Stimulated activated CD8-positive, alpha-beta memory T cell treated with anti-CD3 and anti-CD28 coated beads, Interleukin-2, amount 100 ng/mL, for 1 hour (primary cell): ENCODE measurements at places on chromosomes 6 and 20.
A peak's percentile ranks its signal among the peaks of the same experiment; 100 is the strongest.

GRCh38 chr6:82017288-82017687 is 230.3 kb downstream of the IBTK start:
- DNase-seq = no peak

GRCh38 chr20:45345104-45345936 is 2.9 kb downstream of the SDC4 start:
- DNase-seq = no peak

- no peak for DNase-seq
These were observed 21.4 kb upstream of the MAPRE1 start for GRCh38 chr20:32798046-32798981.

GRCh38 chr6:137044366-137045221 is at the start of gene IL20RA:
TSS of gene IL20RA (minus strand) at chr6:137044965. CDS start at chr6:137044728, 237 bp downstream.
- DNase-seq = no peak

- DNase-seq = no peak
These were observed 235.6 kb downstream of the PLCB1 start for GRCh38 chr20:8367689-8368088.

- no peak for DNase-seq
These were observed 169.4 kb downstream of the TAF4 start for GRCh38 chr20:61896058-61896961.

DNA sequence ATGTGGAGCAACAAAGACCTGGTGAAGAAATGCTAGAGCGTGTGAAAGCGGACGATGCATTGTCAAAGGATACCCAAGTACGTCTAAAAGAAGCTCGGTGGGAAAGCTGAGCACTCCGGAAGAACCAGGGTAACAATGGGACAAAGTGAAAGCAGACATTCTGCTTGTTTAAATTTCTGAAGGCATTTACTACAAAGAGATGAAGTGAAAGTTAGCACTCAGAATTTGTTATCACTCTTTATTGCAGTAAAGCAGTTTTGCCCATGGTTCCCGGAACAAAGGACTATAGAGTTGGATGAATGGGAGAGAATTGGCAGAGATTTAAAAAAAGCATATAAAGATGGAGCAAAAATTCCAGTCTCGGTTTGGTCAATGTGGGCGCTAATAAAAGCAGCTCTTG is 12.8 kb upstream of the IRAK1BP1 start:
- DNase-seq = no peak

DNA sequence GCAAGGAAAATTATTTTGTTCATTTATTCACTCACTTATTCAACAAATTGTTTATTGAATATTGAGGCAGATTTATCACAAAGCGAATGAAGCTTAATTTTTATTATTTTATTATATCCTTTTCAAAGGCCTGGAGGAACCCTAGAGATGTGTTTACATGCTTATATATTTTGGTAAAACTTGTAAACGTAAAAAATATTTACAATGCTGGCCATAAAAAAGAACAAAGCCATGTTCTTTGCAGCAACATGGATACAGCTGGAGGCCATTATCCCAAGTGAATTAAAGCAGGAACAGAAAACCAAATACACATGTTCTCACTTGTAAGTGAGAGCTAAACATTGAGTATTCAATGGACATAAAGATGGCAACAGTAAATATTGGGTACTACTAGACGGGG is 58.8 kb downstream of the ELOVL4 start:
- no peak for DNase-seq

DNA sequence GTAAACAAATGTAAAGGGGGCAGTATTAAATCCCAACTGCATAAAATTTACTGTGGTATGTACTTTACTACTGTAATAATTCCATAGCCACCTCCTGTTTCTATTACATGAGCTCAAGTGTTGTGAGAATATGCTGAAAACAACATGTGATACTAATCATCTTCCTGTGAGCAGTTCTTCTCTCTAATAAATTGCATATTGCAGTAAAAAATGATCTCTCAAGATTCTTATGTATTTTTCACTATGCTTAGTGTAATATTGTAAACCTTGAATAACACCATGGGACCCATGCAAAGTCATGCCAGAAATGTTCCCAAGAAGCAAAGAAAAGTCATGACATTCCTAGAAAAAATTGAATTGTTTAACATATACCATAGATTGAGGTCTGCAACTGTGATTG is 133.0 kb upstream of the ATXN1 start:
- DNase-seq = no peak

GRCh38 chr6:43575105-43575771 is 600 bp downstream of the XPO5 start:
- no peak for DNase-seq

- DNase-seq = no peak
These were observed 187.4 kb downstream of the SLC16A10 start for GRCh38 chr6:111274593-111275217.

GRCh38 chr6:50591135-50591534 is 122.2 kb upstream of the TFAP2D start:
- DNase-seq = no peak

DNA sequence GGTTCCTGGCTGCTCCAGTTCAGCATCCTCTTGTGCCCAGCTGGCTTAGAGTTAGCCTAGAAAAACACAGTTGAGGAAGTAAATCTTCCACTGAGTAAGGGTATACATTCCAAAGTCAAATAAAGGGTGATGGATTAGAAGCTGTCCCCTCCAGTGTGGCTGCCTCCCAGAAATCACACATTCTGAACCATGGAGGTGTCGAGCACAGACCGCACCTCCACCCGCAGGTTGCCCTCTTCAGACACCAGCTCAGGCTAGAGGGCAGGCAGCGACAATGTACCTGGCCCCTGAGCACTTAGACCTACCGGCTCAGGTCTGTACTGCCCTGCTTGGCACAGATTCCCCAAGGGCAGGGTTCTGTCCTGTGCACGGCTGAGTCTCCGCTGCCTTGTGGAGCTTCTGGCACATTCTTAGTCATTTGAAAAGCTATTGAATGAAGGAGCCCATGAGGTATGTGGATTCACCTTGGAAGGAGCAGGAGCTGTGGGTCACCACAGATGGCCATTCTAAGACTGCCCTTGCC is 118.1 kb downstream of the FAM120B start:
- no peak for DNase-seq

DNA sequence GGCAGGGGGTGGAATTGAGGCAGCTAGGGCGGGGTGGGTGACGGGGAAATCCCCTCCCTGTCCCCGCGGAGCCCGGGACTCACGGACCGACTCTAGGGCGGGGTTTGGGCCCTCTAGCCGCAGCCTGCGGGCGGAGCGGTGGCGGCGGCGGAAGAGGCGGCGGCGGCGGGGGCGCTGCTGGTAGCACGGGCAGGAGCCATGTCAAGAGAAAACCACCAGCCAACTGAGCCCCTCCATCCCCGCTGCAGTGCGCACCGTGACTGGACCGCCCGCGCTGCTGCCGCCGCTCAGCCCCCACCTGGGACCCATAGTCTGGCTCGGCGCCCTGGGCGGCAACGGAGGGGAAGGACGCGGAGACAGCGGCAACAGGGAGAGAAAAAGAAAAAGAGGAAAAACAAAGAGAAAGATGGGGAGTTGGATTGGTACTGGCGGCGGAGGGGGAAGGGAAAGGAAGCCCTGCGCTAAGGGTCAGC is 1.2 kb upstream of the C6orf62 start:
- peak; percentile 60 for DNase-seq

DNA sequence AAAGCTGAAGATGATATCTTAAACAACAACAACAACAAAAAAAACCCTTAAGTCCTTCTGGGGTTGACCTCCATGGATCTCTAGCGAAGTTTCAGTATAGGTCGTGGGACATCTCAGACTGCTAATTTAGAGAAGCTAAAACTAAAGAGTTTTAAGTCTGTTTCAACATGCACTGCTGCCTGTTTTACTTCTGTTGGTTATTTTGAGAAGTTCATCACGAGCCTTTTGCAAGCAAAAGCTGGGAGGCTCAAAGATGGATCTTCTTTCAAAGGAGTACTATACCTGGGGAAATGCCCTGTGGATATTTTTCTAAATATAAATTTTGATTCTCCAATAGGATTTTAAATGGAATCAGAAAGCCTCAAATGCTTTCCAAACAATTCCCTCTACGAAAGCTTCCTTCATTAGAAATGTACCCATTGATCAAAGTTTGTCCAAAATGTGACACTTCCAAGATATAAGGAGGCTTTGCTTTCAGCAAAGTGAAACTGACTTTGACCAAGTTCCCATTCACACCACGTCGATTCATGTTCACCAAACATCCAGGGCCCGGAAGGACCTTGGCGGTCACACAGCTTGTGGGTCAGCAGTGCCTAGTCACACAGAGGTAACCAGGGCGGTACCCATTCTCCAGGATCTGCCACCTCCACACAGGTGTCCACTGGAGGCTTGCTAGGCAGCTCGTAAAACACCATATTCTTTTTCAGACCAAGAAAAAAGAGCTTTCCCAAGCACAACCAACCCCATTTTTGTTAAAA is 94.7 kb upstream of the QKI start:
- DNase-seq = no peak

GRCh38 chr20:24376311-24377099 is 92.9 kb upstream of the SYNDIG1 start:
- no peak for DNase-seq

DNA sequence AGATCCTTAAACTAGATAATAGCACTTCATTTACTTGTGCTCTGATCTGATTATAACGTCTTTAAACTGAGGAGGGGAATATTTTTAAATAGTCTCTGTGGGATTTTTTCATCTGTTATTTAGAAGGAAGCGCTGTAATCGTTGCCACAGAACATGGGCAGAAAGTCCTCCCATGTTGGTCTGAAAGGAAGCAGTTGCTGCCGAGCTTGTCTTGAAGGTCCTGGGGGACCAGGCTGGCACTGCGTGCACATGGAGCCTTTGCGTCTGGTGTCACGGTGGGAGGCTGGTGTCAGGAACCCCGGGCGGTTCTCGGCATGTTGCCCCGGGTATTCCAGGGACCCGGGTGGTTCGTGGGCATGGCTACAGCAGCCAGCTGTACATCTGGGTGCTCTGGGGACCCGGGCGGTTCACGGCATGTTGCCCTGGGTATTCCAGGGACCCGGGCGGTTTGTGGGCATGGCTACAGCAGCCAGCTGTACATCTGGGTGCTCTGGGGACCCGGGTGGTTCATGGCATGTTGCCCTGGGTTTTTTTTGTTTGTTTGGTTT is 11.5 kb downstream of the TPD52L2 start:
- no peak for DNase-seq

- DNase-seq = no peak
These were observed 77.4 kb downstream of the ARID1B start for GRCh38 chr6:156854466-156855161.

DNA sequence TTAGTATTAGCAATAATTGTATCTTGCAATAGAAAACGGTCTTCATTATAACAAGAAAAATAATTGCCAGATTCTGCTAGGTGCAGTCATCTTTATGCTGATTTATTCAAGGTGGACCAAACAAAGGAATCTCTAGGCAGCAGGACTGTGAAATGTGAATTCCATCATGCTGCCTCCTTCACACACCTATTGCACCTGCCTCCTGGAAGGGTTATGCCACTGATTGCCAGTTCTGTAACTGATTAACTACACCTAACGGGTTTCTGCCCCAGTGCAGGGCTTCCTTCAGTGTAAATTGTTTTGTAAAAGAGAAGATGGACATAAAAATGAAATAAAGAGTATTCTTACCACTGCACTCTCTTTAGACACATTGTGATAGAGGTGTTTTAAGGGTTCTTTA is 96.1 kb downstream of the FOXO3 start:
- no peak for DNase-seq

DNA sequence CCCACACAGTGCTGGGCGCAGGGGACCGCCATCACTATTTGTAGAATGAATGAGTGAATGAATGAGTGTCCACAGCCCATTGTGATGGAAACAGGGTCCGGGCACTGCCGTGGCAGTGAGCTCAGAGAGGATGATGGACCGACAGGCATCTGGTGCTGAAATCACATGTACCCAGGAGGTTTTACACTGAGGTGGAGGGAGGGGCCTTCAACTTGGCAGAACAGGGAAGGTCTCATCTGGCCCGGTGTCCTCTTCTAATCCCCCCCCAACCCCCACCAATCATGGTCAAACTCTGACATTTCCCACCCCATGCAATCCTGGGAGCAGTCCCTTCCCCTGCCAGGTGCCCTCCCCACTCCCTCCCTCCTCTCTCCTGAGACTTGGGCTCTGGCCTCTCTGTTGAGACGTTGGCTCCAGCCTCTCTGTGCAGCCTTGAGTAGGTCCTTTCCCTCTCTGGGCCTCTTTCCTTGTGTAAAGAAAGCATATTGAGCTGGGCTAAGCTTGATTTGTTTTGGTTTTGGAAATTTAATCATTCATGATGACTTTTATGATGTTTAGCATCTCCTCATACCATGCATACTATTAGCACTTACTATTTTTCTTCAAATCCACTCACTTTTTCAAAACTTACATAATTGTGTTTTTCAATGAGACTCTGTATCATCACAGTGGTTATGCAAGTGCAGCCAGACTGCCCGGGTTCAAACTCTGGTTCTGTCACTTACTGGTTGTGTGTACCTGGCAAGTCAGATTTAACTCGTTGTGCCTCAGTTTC is 10.8 kb downstream of the KIAA1755 start:
- DNase-seq = no peak

DNA sequence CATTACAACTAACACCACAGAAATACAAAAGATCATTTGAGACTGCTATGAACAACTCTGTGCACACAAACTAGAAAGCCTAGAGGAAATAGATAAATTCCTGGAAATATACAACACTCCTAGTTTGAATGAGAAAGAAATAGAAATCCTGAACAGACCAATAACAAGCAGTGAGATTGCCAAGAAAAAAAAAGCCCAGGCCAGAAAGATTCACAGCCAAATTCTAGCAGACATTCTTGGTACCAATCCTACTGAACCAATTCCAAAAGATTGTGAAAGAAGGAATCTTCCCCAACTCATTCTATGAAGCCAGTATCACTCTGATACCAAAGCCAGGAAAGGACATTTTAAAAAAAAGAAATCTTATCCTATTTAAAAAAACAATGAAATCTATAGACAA is 7.0 kb upstream of the CDK19 start:
- DNase-seq = no peak

- no peak for DNase-seq
These were observed 10.9 kb downstream of the VAPB start for GRCh38 chr20:58399926-58400325.

GRCh38 chr20:17491041-17491440 is 40.1 kb downstream of the BFSP1 start:
- DNase-seq = no peak

DNA sequence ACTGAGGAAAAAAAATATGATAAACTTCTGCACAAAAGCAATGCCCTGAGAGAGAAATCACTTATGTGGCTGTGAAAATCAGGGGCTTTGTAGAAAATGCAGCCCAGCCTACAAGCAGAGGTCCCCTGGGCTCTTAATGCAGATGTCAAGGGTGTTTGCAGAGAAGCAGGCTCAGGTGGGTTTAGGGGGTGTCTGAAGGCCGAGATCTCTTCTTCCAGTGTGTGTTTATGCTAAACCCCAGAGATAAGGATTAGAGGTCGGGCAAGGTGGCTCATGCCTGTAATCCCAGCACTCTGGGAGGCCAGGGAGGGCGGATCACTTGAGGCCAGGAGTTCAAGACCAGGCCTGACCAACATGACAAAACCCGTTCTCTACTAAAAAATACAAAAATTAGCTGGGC is 78.5 kb downstream of the TMEM242 start:
- DNase-seq = no peak

- DNase-seq = no peak
These were observed 124.0 kb downstream of the MMUT start for GRCh38 chr6:49339096-49339495.
